ENCODE measurements at places on chromosomes 2 and 18.

GRCh38 chr18:47118981-47119380 lies 31.3 kb downstream of the HDHD2 start:
- DNase-seq, result no peak

DNA sequence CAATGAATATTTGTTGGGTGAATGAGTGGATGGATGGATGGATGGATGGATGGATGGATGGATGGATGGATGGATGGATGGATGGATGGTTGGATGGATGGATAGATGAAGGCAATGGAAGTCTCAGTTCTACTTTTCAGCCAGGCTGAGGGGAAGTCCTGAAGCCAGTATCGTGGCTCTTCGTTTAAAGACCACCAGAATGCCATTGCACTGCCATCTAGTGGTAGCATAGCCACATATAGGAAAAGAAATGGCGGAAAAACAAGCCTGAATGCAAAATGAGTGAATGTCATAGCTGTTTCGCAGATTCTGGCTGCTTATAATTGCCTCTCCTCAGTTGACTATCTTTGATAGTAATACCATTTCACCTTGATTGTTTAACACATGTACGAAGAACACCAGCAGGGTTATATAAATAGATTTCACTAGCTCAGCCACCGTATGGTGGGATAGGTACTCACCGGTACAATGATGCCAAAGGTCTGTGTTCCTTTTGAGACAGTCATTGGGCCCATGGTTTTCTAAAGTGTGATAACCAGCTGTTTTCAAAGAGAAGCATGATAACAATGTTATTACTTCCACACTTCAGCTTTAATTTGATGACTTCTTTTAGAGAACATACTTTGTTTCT lies 62.3 kb upstream of the GREB1L start:
- DNase-seq, result no peak

GRCh38 chr18:33700513-33700976 lies 122.5 kb downstream of the ASXL3 start:
- DNase-seq, result no peak

GRCh38 chr18:28890791-28891190 lies 713.9 kb upstream of the CDH2 start:
- DNase-seq, result peak; percentile 34

DNA sequence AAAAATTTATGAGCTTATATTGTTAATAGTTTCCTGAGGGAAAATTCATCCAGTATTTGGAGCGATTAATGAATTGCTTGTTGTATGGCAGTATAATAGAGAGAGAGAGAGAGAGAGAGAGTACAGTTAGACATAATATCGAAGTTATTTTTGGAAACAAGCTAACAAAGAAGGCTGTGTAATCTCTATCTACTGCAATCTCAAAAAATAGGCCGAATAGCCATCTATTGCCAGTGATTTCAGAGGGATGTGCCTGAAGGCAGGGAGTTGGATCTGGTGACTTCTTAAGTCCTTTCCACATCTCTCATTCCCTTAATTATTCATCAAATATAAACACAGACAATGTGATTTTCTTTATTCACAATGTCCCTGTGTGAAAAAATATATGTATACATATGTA lies 433.1 kb upstream of the RAB12 start:
- no peak for DNase-seq

DNA sequence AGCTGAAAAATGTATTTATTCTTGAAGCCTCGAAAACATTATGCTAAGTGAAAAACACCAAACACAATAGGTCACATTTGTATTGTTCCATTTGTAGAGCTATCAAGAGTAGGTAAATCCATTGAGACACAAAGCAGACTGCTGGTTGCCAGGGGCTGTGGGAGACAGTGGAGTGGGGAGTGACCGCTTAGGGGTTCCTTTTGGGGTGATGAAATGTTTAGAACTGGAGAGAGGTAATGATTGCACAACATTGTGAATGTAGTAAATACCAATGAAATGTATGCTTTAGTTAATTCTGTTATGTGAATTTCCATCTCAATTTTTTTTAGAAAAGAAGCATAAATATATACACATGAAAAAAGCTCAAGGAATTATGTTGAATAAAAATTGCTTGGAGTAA lies 15.8 kb downstream of the KCTD18 start:
- no peak for DNase-seq

DNA sequence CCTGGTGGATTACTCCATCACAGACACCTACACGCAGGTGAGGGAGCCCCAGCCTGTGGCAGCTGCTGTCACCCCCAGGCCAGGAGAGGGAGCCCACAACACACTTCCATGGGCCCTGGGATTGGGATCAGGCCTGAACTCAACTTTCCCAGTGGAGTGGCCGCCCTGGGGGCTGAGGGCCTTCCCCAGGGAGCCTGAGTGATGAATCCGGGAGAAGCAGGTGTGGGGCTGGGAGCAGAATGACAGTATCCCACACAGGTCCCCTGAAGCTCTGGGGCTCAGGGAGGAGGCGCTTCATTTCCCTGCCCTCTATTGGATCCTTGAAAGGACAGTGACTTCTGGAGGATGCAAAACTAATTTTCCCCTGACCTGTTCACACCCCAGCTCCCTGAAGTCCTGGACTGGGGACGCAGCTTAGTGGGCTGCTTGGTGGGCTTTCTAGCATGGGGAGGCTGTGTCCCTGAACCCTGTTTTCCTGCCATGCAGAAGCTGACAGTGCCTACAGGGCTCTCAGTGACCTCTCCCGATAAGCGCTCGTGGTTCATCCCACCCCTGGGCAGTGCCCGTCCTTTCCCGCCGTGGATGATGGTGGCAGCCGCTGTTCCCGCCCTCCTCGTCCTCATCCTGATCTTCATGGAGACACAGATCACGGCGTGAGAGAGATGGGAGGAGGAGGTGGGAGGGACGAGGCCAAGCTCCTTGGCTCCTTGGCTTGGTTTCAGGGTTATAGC lies 11.0 kb downstream of the SLC4A3 start:
- DNase-seq, result no peak

- DNase-seq, result no peak
These were observed 3.6 kb upstream of the GBX2 start for GRCh38 chr2:236171680-236172254.

DNA sequence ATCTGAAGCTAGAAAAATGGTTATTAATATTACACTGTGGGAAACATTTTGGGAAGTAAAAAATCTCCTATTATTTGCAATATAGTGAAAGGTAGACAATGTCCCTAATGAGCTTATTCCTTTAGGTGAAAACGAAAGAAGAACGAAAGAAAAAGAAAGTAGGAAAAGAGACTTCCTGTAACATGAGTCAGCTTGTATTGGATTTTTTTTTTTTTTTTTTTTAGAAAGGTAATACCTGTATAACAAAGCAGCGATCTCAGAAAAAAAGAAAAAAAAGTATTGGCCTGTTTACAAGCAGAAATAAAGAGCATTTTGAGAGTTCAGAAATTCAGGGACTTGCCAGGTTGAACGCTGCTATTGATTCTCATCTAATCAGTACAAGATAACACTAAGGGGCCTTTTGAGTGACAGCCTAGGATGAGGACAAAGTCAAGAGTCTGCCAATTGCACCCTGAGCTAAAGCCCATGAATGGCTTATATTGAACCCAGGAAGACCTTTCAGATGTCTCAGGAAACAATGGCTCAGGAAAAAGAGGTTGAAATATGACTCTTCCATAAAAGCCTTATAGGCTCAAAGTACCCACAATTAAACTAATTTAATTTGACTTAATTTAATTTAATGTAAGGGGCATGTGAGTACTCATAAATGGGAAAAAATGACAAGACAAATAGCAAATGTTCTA lies 615.6 kb upstream of the CDH2 start:
- DNase-seq, result no peak

GRCh38 chr2:215136669-215137328 lies 1.6 kb downstream of the ABCA12 start:
- no peak for DNase-seq

GRCh38 chr18:5239447-5239846 lies 42.4 kb upstream of the AKAIN1 start:
- no peak for DNase-seq

DNA sequence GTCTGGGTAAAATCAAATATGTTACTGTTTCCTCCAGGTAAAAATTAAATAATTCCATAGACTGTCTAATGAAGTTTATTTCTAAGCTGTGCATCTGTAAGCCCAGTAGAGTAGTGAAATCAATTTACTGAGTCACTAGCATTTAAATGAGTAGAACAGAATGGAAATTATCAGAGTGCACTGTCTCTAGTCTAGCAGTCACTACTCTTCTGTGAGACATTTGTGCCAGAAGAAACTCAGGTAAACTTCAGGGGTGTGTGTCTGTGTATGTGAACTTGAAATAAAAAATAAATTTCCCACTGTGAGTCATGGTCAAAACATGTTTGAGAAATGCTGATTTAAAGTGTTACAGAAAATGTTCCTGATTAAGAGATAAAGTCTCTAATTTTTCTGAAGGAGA lies 146.4 kb downstream of the RIF1 start:
- DNase-seq, result no peak

DNA sequence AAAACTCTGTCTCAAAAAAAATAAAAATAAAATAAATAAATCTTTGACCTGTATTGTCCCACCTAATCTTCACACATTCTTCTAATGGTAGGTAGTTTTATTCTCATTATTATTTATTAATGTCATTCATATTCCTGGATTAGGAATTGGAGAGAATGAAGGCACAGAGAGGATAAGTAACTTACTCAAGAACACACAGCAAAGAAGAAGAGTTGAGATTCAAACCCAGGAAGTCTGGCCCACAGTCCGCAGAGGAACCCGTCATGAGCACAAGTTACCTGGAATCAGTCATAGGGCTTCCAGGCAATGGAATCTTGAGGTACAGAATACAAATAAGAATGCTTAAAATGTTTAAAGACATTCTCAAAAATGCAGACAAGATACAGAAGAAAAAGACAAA lies 46.3 kb upstream of the SLC66A3 start:
- DNase-seq, result no peak

- no peak for DNase-seq
These were observed 348.6 kb downstream of the DLGAP1 start for GRCh38 chr18:4106407-4107033.

GRCh38 chr2:51697095-51697494 lies 665.2 kb upstream of the NRXN1 start:
- DNase-seq, result no peak

GRCh38 chr2:215019521-215020145 lies 118.8 kb downstream of the ABCA12 start:
- no peak for DNase-seq

- no peak for DNase-seq
These were observed 175.3 kb upstream of the CREB1 start for GRCh38 chr2:207354462-207354861.

GRCh38 chr2:156394033-156394741 lies 42.0 kb upstream of the GPD2 start:
- no peak for DNase-seq

GRCh38 chr18:79483971-79484491 lies 88.3 kb downstream of the NFATC1 start:
- no peak for DNase-seq

GRCh38 chr18:48073211-48073930 lies 142.9 kb upstream of the SMAD2 start:
- DNase-seq, result peak; percentile 30

- DNase-seq, result no peak
These were observed 186.2 kb downstream of the SNTG2 start for GRCh38 chr2:1136846-1137245.

DNA sequence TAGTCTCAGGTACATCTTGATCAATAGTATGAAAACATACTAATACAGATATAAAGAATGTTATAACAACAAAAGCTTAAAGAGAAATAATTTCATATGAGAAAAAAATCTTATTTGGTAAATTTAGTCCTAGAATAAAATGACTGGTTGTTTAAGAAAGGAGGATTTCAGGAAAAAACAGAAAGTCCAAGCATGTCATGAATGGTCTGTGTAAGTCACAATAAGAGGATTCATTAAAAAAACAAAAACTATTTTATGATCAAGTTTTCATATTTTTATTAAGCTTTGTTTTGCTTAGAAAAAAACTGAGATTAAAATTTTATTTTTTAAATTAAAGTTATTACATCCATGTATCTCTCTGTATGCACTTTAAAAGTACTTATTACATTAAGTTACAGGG lies 353.9 kb upstream of the SPHKAP start:
- no peak for DNase-seq

GRCh38 chr2:70510313-70510712 lies 43.3 kb downstream of the TGFA start:
- no peak for DNase-seq

- DNase-seq, result peak; percentile 28
These were observed 656.9 kb downstream of the TSN start for GRCh38 chr2:122412360-122412759.

- DNase-seq, result no peak
These were observed 32.1 kb upstream of the ZNF638 start for GRCh38 chr2:71299507-71299906.

- no peak for DNase-seq
These were observed 150.2 kb downstream of the CCDC85A start for GRCh38 chr2:56333812-56334485.

GRCh38 chr2:184847331-184847730 lies 249.0 kb downstream of the ZNF804A start:
- no peak for DNase-seq

GRCh38 chr2:19810637-19811036 lies 91.1 kb downstream of the TTC32 start:
- no peak for DNase-seq

DNA sequence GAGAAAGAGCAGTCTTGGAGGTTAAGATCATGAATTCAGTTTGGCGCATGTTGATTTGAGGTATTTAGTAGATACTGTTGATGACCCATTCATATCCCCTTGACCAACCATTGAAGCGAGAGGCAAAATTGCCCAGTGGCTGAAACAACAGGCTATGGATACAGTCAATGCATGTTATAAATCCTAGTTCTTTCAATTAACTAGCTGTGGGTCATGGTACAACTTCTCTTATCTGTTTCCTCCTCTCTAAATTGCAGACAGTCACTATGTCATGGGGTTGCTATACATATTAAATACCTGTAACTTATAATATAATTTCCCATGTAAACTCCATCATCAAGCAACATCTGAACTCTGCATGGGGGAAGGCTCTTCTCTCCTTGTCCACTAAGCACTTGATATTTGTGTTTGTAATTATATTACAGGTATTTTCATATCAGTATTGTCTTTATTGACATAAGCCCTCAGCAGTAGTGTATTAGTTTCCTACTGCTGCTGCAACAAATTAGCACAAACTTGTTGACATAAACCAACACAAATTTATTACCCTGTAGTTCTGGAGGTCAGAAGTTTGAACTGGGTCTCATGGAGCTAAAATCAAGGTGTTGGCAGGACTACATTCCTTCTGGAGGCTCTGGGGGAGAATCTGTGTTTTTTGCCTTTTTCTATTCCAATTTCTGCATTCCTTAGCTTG lies 61.7 kb upstream of the ACTR3 start:
- no peak for DNase-seq

GRCh38 chr2:157321466-157321865 lies 4.2 kb downstream of the ERMN start:
- no peak for DNase-seq

- no peak for DNase-seq
These were observed 1.3 kb downstream of the CERS6 start for GRCh38 chr2:168457190-168457895.

DNA sequence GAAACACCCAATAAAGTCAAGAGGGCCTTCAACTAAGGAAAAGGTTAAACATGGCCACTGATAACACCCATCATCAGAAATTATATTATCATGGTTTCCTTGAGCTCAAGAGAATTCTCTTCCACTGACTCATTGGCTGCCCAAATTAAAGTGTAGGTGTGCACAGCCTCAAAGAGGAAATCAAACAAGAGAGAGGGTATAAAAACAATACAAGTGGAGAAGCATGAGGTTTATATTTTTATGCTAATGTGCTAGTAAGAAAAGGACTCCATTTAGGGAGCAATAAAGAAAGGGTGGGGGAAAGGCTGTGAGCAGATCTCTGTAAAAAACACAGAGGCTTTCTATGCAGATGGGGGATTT lies 168.8 kb upstream of the VRK2 start:
- no peak for DNase-seq
